ENCODE measurements at places on chromosomes 6 and 20.

DNA sequence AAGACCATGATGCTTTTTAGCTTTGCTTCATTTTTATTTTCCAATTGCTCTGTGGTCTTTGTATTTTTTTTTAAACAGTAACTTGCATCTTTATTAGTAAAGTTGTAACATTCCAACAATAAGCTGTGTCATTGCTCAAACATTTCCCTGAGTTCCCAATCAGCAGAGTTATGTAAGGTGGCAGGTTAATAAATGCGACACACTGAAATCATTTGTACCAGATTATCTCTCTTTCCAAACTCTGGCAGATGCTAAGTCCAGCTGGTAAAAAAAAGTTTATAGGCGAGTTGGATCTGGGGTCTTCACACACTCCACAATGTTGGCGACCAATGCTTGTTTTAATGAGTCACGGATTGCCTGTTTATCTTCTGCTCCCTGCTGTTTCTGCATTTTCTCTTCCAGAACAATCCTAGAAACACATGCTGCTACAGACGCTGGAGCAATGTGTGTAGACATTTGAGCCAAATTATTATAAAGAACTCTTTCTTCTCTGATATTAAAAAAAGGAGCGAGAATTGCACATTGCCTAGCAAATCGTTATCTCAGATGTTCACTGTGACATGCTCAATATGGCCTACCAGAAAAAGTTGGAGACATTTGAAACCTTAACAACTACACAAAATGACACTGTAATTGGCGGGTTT lies 113.6 kb upstream of the IFNGR1 start:
- no peak for DNase-seq

GRCh38 chr6:159430323-159430722 lies 261.1 kb downstream of the FNDC1 start:
- DNase-seq, result no peak

DNA sequence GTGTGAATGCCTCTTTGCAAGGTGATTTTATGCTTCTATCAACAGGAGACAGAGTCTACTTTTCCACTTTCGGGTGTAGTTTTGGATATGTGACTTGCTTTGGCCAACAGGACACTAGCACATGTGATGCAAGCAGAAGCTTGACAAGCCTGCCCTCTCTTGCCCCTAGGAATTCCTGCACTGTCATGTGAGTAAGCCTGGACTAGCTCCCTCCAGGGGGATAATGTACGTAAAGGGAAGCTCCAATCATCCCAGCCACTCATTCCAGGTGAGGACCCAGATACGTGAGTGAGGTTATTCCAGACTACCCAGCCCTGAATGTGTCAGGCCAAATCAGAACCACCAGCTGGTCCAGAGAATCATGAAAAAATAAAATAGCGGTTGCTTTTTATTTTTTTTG lies 33.3 kb downstream of the BEND3 start:
- DNase-seq, result no peak

GRCh38 chr6:35051396-35051795 lies 89.7 kb downstream of the TCP11 start:
- DNase-seq, result no peak

DNA sequence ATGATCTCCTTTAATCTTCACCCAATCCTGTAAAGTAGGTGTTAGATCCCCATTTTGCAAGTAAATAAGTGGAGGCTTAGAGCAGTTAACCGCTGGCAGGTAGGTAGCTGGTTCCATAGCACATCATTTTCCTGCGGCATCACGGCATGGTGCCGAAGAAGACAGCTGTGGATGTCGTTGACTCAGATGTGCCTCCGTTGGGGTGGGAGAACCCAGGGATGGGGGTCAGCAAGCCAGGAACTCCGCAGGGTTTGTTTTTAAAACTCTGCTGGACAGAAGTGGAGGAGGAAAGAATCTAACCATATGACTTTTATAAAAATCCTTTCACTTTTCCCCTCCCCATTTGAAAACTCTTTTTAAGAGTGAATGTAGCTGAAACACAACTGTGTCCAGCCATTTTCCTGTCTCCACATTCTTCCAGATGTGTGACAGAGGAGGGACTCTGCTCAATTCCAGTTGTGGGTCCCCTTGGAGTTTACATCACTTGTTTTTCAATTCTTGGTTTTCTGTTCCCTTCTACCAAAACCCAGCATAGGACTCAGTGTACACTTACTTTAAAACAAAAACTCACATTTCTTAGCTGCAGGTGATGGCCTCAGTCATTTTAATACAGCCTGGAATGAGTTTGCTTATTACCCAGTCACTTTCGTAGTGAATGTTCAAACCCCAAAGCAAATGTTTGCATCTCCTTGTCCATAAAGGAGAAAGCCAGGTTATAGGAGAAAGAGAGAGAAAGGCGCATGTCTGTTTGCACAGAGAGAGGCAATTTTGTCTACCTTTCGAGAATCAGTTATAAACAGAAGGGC lies 27.6 kb upstream of the PI16 start:
- no peak for DNase-seq

DNA sequence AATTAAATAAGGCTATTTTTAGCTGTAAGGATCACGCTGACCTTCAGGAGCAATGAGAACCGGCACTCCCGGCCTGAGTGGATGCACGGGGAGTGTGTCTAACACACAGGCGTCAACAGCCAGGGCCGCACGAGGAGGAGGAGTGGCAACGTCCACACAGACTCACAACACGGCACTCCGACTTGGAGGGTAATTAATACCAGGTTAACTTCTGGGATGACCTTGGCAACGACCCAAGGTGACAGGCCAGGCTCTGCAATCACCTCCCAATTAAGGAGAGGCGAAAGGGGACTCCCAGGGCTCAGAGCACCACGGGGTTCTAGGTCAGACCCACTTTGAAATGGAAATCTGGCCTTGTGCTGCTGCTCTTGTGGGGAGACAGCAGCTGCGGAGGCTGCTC lies 84.0 kb downstream of the RAMACL start:
- DNase-seq, result no peak

DNA sequence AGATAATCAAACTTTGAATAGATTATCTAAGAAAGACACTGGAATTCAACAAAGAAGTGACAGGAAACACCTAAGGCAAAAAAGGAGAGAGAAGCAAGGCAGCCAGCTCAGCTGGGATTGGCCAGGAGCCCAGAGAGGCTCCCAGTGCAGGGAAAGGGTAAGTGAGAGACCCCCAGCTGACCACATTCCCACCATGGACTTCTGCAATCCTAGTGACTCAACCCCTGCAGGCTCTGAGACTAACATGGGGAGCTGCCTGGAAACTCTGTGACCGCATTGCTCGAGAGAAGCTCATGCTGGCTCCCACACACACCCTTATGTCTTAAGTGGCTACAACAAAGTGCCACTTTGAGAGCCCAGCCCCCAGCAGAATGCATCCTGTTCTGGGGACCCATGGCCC lies 215.1 kb downstream of the PACRG start:
- no peak for DNase-seq

GRCh38 chr6:170167657-170168159 lies 123.2 kb downstream of the DLL1 start:
- no peak for DNase-seq

GRCh38 chr6:81215092-81215432 lies 537.4 kb downstream of the TENT5A start:
- DNase-seq, result no peak

DNA sequence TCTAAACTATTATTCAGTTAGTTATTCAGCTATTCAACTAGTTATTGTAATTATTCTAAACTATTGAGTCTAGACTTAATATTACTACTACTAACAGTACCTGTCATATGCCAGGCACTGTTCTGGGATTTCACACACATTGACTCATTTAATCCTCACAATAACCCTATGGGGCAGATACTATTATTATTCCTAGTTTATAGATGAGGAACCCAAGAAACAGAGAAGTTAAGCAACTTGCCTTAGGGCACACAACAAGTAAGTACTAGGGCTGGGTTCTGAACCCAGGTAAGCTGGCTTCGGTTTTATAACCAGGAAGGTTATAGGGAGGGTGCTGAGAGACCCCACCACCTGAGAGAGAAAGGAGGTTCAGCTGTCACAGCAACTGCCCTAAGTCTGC lies 7.8 kb downstream of the TEAD3 start:
- no peak for DNase-seq

GRCh38 chr6:124984668-124985338 lies 22.6 kb downstream of the RNF217 start:
- no peak for DNase-seq

GRCh38 chr6:53197553-53197952 lies 48.9 kb upstream of the GCM1 start:
- DNase-seq, result no peak

- no peak for DNase-seq
Observed at GRCh38 chr6:132973514-132973993, 159.2 kb downstream of the RPS12 start.

GRCh38 chr6:36120979-36121786 lies 9.1 kb upstream of the MAPK13 start:
- DNase-seq, result peak; percentile 78

- no peak for DNase-seq
Observed at GRCh38 chr6:17476511-17476910, 83.1 kb downstream of the CAP2 start.

GRCh38 chr20:54190217-54190616 lies 16.4 kb upstream of the CYP24A1 start:
- DNase-seq, result no peak

DNA sequence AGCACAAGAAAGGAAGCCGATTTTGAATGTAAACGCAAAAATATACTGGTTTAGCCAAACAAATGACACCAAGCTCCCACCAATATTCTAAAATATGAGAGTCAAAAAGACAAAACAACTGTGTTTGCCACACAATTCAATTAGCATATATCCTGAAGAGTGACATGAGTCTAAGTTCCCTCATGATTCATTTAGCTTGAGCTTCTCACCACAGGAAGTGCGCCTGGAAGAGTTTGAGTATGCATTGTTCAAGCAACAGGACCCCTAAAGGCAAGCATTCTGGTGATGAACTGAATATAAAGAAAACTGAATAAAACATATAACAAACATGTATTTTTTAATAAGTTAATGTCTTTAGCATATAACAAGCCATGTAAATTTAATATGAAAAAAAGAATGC lies 115.2 kb upstream of the RUNX2 start:
- no peak for DNase-seq

DNA sequence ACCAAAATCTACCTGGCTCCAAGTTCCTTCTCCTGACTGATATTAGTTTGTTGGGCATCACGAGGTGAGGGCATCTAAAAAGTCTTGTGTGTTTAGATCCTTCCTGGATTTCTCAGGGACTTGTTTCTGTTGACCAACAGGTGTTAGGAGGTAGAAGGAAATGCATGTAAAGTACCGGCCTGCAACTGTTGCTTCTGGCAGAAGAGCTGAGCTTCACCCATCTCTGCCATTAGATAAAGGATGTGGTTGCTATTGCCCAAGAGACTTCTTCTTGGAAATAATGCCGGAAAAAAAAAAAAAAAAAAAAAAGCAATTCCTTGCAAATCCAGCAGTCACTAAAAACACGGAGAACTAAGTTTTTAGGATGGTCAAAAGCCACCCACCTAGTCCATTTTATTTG lies 303.1 kb downstream of the CDH26 start:
- DNase-seq, result no peak

- no peak for DNase-seq
Observed at GRCh38 chr6:169212436-169212835, 41.2 kb downstream of the THBS2 start.

DNA sequence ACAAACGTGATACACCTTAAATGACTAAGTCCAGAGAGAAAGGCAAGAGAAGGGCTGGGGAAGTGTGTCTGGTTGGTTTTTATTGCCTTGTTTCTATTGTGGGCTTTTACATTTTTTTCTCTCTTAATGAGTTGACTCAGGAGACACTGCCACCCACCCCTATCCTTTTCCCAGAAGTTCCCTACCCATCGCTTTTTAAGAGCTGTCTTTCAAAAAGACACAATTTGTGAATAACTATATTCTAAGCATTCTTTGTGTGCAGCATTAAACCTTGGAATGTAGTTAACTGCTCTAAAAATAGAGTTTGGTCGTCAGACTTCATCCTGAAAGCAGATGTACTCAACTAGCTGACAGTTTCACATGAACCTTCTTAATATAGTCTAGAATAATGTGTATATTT lies 174.9 kb downstream of the ISM1 start:
- DNase-seq, result no peak

- no peak for DNase-seq
Observed at GRCh38 chr20:15848995-15849610, 724.1 kb downstream of the KIF16B start.

DNA sequence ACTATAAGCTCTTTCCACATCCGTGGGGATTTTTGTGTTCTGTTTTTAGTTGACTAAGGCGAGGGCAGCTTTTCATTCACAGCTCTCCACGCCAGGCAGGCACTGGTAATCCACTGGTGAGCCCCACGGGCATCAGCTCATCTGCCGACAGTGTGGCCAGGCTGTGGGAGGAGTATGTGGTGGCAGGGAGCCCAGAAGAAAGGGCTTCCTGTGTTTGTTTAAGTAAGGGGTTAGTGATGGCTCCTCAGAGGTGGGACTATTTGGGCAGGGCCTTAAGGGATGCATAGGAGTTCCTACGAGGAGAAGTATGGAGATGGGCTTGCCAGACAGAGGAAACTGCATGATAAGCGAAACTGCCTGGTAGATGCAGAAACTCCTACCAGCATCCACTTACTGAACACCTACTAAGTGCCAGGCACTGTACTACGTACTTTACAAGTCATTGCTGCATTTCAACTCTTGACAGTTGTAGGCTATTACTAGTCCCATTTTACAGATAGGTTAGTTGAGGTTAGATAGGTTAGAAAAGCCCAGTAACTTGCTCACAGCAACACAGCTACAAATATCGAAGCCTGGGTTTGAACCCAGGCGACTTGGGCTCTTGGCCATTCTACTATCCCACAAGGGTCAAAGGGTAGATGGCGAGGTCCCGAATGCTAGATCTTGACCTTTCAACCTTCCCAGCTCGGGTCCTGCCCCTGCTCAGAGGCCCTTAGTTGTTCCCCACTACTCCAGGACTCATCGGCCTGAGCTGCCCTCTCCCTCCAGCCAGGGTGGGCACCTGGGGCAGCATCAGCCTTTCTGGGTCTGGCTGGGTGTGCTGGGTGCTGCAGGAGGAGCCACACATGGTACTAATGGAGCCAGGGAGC lies 55.1 kb downstream of the CEBPB start:
- DNase-seq, result no peak

GRCh38 chr20:19566226-19566945 lies 191.7 kb upstream of the RIN2 start:
- no peak for DNase-seq

DNA sequence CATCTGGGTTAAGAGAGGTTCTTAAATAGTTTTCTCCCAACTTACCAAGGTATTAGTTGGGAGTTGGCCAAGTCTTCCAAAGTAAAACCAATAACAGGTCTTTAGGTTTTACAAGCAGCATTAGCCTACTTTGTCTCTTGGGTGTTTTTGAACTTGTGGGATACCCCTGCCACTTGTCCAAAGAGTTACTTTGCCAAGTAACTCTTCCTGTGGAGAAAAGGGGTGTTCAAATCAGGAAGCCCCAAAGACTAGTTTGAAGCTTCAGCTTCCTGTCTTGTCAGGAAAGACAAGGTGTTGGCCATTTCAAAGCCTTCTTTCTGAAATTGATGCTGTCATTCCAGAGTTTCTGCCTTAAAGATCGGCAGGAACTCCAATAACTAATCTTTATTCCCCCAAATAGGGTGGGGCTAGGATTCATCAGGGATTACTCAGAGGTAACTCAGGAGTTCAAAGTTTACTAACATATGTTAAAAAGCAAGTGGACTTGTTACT lies 822 bp downstream of the RAB22A start:
- DNase-seq, result no peak

- DNase-seq, result no peak
Observed at GRCh38 chr6:41935685-41936072, 5.9 kb downstream of the CCND3 start.

Measured in CD4-positive, alpha-beta T cell treated with Interleukin-1 beta for 1 hour (primary cell).